ENCODE measurements at places on chromosomes 5 and 9. TPM values are rescaled to one million over a fixed set of nuclear protein-coding genes. Genes with fewer than 3 reads are reported as not detected.

- DNase-seq = no peak
These were observed 207.5 kb downstream of the MELK start for GRCh38 chr9:36780186-36780585.

DNA sequence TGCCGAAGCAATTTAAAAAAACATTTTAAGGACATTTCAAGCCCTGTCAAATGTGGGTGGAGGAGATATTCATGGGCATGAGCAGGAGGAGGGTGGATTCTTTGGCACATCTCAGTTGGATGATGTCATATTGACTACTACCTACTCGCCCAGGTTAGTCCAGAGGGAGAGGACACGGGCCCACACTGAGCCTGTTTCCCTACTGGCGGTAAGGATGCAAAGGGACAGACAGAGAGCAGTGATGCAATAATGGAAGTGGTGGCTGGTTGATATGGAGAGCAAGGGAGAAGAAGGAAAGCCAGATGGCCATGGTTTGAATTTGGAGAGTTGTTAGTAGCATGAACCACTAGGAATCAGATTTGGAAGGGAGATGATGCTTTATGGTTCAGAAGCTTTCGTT lies 34.1 kb upstream of the PDE8B start:
- DNase-seq = no peak

DNA sequence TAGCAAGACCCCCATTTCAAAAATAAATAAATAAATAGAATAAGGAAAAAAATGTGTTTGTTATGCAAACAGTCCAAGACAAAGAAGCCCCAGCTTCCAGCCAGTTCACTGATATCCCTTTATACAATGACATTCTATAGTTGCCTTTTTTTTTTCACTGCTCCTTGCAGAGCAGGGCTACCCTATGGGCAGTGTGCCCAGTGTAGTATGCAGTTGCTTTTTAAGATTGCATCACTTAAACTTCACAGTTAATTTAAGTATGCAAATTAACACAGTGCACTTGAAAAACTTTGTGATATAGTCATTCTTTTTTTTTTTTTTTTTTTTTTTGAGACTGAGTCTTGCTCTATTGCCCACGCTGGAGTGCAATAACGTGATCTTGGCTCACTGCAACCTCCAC lies 40.8 kb upstream of the ARRDC3 start:
- no peak for DNase-seq

DNA sequence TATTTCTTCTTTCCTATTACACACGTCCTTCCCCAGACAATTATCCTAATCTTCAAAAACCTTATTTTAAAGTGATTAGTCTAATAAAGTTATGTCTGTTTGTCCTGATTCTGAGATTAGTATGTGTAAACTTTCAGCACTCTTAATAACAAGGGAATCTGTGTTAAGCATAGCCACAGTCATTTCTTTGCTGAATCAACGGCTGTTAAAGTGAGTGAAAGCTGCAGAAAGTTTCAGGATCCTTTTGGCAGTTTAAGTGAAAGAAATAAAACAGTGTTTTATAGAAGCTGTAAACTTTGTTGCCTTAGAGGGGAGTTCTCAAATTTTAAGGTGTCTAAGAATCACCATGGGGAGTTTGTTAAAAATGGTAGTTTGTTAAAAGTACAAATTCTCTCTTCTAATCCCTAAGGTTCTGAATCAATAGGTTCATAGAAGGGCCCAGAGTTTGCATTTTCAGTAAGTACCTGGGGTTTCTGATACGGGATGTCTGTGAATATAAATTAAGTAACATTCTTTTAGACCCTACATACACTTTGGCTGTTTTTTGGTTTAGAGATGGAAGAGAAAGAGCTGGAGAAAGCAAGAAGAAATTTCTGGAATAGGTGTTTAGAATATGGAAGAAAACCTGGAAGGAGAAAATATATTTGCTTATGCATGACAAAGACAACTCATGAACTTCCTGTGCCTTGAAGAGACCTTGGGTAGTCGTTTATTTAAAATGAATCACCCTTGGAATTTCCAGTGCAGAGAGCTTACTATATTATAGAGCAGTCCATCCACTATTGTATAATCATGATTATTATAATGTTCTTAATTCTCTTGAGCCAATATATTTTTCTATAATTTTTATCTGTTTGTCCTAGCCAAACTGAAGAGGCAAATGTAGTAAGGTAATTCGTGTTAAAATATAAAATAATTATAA lies 45.7 kb downstream of the SCAMP1 start:
- DNase-seq = no peak

Gene ANKRA2
- 17.7 TPM for total RNA-seq

Gene INSL4
- total RNA-seq = not detected

DNA sequence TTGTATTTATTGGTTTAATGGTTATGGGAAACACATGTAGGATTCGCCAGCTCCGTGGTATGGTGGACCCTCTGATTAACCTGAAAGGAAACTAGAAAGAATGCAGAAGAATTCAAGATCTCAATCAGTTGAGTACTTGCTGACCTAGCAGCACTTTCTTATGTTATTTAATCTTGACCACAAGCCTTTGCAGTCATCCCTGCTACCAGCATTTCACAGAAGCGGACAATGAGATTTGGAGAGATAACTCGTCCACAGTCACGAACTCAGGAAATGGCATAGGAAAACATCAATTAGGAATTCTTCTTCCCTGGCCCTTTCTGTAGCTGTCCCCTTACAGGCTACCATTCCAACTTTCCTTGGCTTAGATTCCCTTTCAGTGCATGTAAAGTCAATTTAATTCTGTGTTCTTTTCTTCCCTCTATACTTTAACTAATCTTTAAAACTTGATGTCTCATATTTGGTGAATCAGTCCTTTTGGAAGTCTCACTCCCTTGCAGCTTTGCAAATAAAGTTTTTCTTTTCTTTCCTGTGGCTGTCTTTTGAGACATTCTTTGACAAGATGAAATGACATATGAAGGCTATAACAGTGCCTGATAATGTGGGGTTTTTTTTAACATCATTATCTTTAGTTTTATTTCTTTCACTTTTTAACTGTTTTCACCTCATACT lies 1.3 kb upstream of the SLC44A1 start:
- DNase-seq = no peak

Gene TLR4
- total RNA-seq = 2.2 TPM

GRCh38 chr9:31700252-31701045 lies 684.0 kb upstream of the ACO1 start:
- no peak for DNase-seq

Gene ALDOB
- not detected for total RNA-seq

Gene ANKRD18A
- total RNA-seq = not detected

- DNase-seq = no peak
These were observed 6.5 kb upstream of the TMEM210 start for GRCh38 chr9:137178201-137178938.

Gene CCNJL
- total RNA-seq = 0.09 TPM
